ENCODE measurements at places on chromosomes 12 and 14.

- no peak for DNase-seq
Measured at GRCh38 chr14:102171173-102172020, 31.7 kb downstream of the WDR20 start.

DNA sequence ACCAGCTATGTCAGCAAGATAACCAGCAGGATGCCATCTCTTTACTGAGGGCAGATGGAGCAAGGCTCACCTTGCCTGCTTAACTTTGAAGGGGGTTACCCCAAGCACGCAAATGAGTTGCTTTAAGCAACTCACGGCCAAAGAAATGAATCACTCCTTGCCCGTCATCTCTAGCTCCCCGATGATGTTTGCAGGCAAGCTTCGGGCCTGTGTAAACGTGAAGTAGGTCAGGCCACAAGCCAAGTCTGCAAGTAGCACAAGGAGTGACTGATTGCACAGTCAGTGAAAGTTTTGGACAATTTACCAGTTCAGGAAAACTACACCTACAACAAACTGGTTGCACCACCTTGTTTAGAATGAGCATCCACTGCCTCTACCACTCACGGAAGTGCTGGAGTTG, 699.7 kb upstream of the TBX3 start:
- DNase-seq, result no peak

DNA sequence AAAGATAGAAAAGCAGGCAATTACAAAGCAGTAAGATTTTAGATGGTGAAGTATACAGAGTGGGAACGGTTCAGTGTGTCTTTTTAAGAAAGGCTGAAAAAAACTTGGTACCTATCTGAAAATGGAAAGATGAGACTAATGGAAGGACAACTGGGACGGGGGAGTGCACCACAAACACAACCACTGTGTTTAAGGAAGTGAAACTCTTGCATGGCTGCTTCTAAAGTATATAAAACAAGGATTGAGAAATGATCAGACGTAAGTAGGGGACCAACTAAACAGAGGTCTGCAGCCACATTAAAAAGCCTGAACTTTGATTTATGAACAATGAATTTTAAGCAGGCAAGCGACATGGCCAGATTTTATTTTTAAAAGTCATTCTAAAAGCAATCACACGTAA, 328.6 kb downstream of the MDGA2 start:
- no peak for DNase-seq

DNA sequence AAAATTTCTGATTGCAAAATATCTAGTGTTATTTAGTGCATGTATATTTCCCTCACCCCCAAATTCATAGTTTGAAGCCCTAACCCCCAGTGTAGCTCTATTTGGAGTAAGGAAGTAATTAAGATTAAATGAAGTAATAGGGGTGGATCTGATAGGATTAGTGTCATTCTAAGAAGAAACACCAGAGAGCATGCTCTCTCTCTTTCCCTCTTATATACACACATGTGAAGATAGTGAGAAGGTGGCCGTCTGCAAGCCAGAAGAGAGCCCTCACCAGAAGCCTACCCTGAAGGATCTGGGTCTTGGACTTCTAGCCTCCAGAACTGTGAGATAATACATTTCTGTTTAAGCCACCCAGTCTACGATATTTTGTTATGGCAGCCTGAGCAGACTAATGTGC, 120.3 kb downstream of the TMEM30B start:
- no peak for DNase-seq

GRCh38 chr14:98926146-98926545, 345.9 kb downstream of the BCL11B start:
- DNase-seq, result no peak

- no peak for DNase-seq
Measured at GRCh38 chr14:72892103-72892878, 1.6 kb downstream of the DPF3 start.

- no peak for DNase-seq
Measured at GRCh38 chr12:6822426-6823135, 960 bp downstream of the GPR162 start.

DNA sequence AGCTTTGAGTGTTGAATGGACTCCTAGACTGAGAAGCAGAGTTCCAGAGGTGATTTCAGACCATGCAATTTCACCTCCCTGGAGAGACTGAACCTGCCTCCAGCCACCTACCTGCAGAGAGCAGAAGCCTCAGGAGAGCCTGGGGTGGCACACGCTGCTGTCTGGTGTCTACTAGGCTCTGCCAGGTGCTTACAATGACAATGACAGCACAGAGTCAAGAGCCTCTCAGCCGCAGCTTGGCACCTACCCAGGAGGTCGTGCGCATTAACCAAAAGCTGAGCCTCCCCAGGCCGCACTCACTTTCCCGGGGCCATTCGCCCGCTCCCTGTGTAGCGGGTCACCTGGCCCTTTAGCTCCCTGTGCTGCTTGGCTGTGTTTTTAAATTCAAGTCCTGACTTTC, 63.2 kb downstream of the TESC start:
- DNase-seq, result no peak

- no peak for DNase-seq
Measured at GRCh38 chr12:26648066-26648465, 184.9 kb downstream of the ITPR2 start.

GRCh38 chr12:24139035-24139434, 189.6 kb upstream of the SOX5 start:
- no peak for DNase-seq

- no peak for DNase-seq
Measured at GRCh38 chr12:115267891-115268290, 583.9 kb upstream of the TBX3 start.

DNA sequence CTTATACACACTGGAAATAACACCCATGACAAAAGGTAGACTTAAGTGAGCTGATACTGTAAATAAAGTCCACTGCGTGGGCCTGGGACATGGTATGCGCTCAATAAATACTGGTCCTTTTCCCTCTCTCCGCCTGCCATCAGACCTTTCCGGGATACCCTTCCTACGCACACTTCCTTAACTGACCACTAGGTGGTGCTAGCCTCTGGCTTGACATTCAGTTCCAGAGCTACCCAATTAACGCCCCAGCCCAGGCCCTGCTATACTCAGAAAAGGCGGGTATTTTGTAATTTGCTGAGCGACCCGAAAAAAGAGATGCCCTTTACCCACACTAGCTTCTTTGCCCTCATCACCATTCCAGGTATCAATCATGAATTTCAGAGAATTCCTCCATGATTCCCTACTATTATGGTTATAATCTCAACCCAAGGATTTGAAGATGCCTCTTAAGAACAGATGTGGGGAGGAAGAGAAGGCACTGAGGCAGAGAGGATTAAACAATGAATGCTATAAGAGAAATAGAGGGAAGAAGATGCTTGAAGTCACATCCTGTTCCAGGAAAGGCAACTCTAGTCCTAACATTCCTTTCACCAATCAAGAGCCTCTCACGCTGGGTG, 3.9 kb upstream of the LRP1 start:
- DNase-seq, result peak; percentile 49

GRCh38 chr14:26204728-26205479, 392.9 kb downstream of the NOVA1 start:
- DNase-seq, result no peak

GRCh38 chr14:61460718-61461611, 139.6 kb downstream of the PRKCH start:
- peak; percentile 32 for DNase-seq

All from effector memory CD4-positive, alpha-beta T cell (primary cell).